ENCODE measurements at places on chromosomes 1 and 21.

GRCh38 chr1:172742599-172743500 is 83.9 kb downstream of the FASLG start:
- DNase-seq: peak; percentile 22

GRCh38 chr1:94235189-94236012 is 2.0 kb downstream of the ARHGAP29 start:
- no peak for DNase-seq

GRCh38 chr1:156746728-156747631 is 4.5 kb downstream of the HDGF start:
- DNase-seq: peak; percentile 54

DNA sequence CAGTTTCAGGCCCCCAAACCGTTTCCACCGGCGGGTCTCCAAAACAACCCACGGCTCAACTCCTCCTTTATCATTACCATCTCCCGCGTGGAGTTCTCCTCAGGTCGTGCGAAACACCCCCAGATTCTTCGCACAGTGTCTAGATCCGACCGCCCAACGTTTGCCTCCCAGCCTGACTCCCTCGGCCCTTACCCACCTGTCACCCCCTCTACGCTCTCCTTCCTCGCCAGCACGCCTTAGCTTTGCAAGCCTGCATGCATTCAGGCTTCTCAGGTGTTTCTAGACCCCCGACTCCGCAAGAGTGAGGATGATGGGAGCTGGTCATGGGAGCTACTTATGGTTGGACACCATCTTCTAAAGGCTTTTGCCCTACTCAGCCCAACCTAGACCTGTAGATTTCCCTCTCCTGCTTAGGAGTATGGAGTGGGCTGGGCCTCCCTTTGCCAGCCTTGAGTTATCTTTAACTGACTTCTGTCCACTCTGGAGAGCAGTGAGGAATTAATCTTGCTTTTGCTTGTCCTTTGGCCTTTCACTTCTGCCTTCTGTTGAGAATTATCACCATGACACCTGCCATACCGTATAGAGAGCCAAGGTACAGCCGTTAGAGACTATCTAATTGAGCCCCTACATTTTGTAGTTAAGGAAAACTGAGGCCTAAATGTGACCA is 865 bp downstream of the ATP5IF1 start:
- DNase-seq: peak; percentile 17

GRCh38 chr1:28027238-28027637 is 61.2 kb downstream of the EYA3 start:
- DNase-seq: no peak

GRCh38 chr1:15352128-15352957 is 57.3 kb upstream of the EFHD2 start:
- DNase-seq: no peak

DNA sequence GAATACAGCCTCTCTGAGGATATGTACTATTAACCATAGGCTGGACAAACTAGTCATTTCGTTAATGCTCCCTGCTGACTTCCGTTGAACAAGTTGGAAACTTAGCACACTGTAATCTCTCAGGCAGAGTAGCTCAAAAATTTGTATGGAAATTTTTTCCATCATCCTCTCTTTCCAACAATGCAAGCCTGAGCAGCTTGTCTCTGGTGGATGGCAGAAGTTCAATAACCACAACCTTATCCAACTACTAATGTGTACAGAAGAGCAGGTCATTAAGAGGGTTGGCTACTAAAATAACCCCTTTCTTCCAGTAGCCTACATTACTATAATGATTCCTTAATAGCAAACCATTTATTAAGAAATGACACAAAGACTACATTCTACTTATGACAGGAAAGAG is 262.3 kb downstream of the NFIA start:
- no peak for DNase-seq

DNA sequence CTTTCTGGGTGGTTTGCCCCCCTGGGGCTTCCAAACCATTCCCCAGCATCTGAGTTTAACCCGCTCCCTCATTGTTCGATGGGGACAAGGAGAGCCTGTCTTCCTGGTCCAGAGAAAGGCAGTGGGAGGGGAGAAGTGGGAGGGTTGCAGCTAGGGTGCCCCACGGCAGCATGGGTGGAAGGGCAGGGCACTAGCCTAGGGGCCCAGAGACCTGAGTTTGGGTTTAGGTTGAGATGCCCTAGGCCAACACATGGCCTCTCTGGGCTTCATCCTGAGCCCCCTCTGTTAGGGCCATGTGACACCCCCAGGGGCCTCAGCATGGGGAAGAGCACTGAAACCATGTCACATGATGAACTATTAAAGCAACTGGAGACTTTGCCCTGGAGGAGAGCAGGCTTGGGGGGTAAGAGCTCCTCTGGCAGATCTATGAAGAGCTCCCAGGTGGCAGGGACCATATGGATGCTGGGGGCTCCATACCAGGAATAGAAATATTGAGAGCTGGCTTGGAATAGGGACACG is 9.7 kb upstream of the RUNX3 start:
- no peak for DNase-seq

GRCh38 chr1:201206176-201206575 is 15.6 kb downstream of the IGFN1 start:
- DNase-seq: no peak

DNA sequence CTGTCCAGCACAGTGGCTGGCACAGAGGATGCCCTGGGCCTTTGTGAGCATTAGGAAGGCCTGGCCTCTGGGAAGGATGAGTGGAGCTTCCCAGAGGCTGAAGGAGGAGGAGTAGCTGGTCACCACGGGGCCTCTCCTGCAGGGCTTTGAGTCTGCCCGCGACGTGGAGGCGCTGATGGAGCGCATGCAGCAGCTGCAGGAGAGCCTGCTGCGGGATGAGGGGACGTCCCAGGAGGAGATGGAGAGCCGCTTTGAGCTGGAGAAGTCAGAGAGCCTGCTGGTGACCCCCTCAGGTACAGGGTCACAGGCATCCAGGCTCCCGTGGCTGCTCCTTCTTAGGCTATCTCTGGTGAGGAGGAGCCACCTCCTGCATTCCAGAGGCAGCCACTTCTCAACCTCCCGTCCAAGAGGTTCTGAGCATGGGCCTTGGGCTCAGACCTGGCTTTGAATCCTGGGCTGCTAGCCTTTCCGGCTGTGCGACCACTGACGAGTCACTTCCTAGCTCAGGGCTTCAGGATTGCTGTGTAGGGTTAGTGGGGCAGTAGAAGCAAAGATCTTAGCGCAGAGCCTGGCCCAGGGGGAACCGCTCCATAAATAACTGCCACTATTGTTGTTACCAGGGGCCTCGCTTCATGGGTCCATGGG is 14.0 kb downstream of the SESN2 start:
- no peak for DNase-seq

- peak; percentile 79 for DNase-seq
These were observed 24.0 kb downstream of the QSOX1 start for GRCh38 chr1:180178511-180179161.

GRCh38 chr1:3135073-3135702 is 66.2 kb downstream of the PRDM16 start:
- no peak for DNase-seq

GRCh38 chr1:235073331-235073967 is 55.2 kb downstream of the TOMM20 start:
- DNase-seq: no peak

DNA sequence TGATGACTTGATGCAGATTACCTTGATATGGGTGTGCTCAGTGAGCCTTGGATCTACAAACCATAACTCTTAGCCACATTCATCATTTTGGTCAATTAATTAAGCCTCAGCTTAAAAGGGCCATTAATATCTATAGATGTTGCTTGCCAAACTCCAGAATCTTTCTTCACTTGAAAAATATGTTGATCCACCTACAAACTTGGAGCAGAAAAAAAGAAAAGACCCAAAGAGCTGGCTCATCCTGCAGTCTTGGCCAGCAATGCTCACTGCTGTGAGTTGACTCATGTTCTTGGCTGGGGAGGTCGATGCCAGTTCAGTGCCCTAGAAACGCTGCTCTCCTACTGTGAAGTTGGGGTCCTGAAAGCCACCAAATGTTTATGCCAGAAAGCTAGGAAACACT is 75.4 kb downstream of the DPT start:
- DNase-seq: no peak

GRCh38 chr1:231423648-231424047 is 1.6 kb upstream of the EGLN1 start:
- DNase-seq: no peak

- DNase-seq: no peak
These were observed 94.7 kb downstream of the PAPPA2 start for GRCh38 chr1:176557543-176558258.

DNA sequence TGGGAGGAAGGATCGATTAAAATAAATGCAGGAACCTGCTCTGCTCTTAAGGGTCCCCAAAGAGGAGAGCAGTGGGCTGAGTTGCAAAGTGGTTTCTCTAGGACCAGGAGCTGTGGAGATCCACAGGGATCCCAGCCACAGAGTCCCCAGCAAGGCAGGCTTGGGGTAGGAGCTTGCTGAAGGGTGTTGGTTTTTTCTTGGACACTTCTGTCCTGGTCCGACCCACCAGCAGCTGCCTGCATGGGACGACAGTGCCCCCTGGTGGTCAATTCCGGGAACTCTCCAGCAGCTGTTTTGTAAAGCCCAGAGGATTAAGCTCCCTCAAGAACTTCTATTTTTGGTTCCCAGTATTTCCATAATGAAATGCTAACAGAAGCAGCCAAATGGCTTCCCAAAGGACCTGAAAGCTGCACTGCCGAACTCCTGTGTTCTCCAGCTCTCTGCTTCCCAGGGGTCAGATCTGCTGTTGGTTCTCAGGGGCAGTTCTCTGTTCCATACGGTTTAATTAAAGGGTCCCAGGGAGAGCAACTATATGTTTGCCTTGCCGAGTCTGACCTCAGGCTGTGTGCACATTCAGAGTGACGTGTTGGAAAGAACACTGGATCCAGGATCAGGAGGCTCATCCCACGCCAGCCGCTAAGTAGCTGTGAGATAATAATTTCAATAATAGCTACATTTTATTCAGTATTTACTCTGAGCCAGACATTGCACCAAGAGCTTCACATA is 23.2 kb downstream of the NENF start:
- peak; percentile 79 for DNase-seq

GRCh38 chr1:181314959-181315358 is 168.4 kb upstream of the CACNA1E start:
- DNase-seq: no peak

DNA sequence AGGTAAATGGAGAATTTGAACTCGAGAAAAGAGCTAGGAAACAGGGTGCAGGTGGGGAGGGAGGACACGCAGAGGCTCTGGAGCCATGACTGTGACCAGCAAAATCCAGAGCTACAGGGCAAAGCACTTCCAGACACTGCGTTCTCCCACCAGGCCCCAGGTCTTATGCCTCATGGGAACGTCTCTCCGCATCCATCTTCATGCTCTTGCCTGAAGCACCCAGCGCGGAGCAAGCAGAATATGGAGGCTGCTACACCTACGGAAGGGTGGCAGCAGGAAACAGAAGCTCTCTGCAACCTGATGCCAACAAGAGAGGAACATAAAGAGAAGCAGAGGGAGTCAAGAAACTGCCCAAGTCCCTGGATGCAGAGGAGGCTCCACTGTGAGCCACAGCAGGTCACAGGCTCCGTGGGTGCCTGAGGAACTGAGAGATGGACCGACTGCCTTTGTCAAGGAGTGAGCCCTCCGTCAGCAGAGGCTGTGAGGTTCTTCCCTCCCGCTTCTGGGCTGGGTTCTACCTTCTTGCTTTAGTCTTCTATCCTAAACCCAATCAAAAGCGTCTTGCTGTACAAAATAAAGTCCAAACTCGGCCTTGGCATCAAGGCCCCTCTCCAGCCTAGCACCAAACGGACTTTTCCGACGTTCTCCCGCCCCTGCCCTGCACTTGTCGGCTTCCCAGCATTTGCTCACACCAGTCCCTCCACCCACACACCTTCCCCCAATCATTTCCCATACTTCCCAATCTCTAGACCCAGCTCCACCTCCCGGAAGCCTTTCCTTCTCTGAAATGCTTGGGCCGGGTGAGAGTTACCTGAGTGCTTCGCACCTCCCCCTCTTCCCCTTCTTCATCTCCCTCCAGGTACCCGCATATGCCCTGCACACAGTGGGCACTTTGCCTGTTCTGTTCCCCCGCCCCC is 930 bp downstream of the DHCR24 start:
- no peak for DNase-seq

All from germinal center (tissue), 1 donor.